ENCODE measurements at places on chromosomes 4 and X.

DNA sequence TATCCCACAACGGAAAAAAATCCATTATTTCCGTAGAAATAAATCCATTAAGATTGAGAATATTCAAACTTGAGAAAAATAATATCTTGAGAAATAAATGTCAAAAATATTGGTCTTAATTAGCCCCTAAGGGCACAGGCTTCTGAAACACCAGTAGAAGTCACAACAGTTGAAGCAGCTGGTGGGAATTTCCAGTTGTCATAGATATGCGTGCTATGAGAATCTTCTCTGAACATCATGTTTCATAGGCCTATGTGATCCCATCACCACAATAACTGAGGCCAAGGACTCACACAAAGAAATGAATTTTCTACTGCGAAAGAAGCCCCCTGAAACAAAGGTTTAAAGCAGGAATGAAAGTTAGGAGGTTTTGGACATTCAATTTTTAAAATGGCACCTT, 292.0 kb downstream of the DTHD1 start:
- no peak for DNase-seq

GRCh38 chrX:71487814-71488213, 45.1 kb upstream of the OGT start:
- no peak for DNase-seq

- DNase-seq, result no peak
These were observed 344.8 kb downstream of the ZNF674 start for GRCh38 chrX:46200413-46200812.

DNA sequence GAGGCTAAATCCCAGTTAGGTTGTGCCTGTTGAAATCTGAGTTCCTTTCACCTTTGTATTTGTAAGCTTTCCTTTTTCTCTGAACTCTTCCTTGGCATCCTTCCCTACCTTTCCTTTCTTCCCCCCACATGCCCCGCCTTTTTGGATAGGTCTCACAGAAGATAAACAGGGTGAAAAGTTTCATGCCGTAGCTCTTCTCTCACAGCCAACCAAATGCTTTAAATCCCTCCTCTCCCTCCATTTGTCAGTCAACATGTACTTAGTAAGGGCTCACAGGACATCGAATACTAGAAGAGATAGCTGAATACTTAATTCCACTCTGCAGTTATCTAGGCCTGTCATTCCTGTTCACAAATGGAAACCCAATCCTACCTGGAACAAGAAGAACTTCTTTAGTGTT, 107.1 kb upstream of the BMPR1B start:
- DNase-seq, result no peak

Measured in CD4-positive, alpha-beta memory T cell (primary cell).